Hematopoietic multipotent progenitor cell treated with erythropoietin and hydrocortisone succinate and interleukin-3 and kit ligand, for 17 days (in vitro differentiated cells): ENCODE measurements at places on chromosomes 2 and 18.
A peak's percentile ranks its signal among the peaks of the same experiment; 100 is the strongest.

DNA sequence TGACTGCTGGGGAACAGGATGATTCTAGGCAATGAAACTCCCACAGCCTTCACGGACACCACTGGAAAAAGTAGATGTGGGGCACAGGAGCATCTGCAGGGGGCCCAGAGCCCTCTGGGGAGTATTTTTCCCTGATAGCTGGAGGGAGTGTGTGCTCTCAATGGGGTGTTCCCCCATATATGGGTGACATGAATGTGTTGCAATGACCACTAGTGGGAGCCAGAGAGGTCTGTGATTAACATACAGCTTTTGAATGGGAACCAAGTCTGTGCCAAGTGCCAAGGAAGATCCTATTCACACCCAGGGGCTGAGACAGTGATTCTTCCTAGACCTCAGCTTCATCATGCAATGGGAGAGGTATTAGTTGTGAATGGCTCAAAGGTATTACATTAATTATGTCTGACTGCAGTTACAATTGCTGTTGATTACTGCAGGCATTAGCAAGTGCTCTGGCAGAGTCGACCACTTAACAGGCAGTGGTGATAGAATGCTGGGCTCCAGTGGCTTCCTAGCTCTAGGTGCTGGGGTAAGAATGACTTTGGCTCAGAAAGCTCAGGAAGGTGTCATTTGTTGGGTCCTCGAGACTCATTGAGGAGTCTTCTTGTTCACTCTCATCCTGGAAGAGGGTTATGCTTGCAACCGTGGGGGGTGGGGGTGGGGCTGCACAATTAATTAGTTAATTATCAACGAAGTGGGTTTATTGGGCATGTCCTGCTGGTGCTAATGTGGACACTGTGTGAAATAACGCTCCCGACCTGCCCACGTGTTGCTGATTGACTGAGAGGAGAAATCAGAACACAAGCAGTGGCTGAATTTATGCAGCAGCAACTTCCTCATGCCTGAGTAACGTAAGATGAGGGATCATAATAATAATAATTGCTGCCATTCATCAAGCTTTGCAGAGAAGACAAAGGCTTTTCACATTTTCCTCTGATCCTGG is 194.1 kb downstream of the CLIP4 start:
- peak; percentile 39 for DNase-seq

DNA sequence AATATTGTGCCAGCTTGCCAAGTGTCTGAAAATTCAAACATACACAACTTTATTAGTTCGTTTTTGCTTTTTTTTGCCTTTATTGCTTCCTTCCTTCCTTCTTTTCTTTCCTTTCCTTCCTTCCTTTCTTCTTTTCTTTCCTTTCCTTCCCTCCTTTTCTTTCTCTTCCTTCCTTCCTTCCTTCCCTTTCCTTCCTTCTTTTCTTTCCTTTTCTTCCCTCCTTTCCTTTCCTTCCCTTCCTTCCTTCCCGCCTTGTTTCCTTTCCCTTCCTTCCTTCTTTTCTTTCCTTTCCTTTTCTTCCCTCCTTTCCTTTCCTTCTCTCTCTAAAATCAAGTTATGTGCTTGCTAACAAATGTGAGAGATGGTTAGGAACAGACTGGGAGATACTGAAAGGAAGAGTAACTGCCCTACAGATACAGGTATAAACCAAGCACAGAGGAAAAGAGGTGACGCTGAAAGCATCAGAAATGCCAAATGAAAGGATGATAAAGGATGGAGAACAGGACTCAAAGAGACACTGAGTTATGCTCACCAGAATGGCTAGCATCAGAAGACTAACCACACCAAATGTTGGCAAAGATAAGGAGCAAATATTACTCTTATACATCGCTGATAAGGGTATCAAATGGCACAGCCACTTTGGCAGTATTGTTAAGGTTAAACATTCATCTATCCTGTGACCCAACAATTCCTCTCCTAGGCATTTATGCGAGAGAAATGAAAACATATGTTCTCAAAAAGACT is 151.6 kb downstream of the MREG start:
- no peak for DNase-seq

DNA sequence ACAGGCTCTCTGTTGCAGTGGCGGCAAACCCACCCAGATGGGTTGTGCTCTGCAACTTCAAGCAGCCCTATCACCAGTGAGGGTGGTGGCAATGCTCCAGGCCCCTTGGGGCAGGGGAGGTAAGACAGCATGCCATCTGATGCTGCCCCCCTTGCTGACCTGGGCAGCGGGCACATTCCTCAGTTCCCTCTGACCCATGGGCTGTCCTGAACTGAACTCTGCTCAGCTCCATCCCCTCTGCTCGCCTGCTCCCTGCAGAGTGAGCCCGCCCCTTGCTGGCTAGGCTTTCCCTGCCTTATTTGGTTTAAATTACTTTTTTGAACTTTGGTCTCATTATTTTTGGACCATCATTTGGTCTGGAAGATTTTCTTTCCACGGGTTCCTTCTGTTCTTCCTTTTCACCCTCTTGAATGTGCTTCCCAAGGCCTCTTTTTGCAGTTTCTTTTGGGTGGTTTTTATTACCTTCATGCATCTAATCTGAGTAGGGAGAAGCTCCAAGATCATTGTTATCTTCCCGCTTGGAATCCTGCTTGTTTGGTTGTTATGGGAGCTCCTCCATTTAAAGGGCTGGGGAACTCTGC is 565.4 kb downstream of the TNS1 start:
- DNase-seq = no peak

DNA sequence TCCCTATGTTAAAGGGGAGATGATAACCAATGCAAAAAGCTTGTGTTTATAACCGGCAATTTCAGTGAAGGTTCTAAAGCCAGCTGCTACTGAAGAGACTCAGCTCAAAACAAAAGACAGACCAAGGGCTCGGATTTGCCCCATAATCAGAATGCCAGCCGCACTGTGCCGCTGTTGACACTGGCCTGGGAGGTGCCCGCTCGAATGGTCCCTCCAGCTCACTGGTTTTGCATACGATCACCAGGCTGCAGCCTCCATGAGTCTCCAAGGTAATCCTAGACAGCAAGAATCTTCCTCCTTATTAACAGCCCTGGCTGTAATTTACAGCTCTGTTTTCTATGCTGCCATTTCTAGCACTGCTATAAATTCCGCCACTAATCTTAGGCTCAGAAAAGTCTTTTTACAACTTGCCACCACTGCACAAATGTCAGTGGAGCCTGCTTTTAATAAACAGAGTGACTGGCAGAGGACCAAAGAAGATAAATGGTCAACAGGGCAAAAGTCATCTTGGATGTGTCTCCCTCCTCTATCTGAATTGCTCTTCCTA is 155.7 kb upstream of the SH3BP4 start:
- no peak for DNase-seq

DNA sequence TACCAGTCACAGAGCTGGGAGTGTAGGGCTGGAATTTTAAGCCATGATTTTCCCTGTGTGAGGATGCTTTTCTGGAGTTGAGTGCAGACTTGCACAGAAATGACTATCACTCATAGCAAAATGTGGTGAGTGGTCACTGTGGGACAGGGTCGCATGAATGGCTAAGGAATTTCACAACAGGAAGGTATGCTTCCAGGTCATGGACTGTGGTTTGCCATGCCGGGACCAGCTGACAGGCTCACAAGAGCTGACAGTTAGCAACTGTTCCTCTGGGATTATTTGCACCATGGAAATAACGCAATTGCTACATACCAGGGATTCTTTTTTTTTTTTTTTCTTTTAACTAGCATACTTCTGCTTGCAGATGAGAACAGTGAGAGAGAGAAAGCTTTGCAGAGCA is 3.8 kb upstream of the UXS1 start:
- DNase-seq = no peak

DNA sequence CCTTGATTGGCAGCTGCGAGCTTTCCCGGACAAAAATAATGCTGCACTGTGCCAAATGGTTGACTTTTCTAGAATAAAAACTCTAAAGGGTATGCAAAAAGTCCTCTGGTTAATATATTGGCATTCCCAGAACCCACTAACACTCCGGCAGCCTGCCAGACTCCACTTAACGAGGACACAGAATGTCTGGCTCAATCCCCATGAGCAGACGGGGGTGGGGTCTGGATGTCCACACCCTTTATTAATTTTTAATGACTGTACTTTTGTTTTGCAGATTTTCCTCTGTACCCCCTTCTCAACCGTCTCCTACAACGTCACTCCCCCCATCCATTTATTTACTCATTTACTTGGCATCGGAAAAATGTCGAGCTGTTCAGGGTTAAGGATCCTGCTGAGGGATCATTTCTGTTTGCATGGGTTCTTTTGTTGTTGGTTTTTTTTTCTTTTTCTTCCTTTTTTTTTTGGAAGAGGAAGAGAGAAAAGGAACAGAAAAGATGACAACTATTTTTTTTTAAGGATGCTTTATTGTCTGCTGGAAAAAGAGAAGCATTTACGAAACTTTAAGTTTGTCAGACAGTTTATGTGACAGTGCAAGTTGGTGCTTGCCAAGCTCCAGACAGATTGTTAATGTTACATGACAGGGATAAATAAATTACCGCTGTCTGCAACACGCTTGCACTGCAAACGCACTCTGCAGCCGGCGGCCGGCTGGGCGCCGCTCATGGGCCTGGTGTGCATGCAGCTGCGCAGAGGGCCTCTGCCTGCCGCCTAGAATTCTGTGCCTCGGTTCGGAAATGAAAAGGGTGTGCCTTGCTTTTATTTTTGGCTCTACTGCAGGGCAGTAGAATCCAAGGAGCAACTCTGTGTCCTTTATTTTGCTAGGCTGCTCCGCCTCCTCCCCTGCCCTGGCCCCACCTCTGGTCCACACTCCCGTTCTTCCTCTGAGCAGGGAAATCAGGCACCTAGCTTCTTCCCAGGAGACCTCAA is 3.6 kb downstream of the LDLRAD4 start:
- DNase-seq = no peak

DNA sequence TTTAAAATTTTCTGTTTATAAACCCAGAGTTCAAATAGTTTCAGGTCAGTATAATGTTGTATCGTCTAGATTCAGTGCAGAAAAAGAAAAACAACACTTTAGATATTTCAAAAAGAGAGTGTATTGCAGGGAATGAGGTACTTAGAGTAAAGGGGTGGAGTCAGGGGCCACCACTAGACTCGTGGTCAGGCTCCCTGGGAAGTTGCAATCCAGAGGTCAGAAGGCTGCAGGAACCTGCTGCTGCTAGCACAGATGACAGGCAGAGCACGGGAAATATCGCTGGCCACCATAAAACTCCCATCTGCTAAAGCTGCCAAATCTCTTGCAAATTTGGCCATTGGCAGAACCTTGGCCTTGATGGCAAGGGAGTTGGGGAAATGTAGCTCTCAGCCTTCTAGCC is 64.6 kb downstream of the THNSL2 start:
- no peak for DNase-seq

- DNase-seq = no peak
Measured at GRCh38 chr2:190583507-190584337, 49.2 kb upstream of the NEMP2 start.

GRCh38 chr18:55452123-55452611 is 135.8 kb downstream of the TCF4 start:
- DNase-seq = no peak

- DNase-seq = peak; percentile 20
Measured at GRCh38 chr2:29841386-29842004, 79.9 kb downstream of the ALK start.

- no peak for DNase-seq
Measured at GRCh38 chr2:10610213-10610910, 79.4 kb downstream of the NOL10 start.

DNA sequence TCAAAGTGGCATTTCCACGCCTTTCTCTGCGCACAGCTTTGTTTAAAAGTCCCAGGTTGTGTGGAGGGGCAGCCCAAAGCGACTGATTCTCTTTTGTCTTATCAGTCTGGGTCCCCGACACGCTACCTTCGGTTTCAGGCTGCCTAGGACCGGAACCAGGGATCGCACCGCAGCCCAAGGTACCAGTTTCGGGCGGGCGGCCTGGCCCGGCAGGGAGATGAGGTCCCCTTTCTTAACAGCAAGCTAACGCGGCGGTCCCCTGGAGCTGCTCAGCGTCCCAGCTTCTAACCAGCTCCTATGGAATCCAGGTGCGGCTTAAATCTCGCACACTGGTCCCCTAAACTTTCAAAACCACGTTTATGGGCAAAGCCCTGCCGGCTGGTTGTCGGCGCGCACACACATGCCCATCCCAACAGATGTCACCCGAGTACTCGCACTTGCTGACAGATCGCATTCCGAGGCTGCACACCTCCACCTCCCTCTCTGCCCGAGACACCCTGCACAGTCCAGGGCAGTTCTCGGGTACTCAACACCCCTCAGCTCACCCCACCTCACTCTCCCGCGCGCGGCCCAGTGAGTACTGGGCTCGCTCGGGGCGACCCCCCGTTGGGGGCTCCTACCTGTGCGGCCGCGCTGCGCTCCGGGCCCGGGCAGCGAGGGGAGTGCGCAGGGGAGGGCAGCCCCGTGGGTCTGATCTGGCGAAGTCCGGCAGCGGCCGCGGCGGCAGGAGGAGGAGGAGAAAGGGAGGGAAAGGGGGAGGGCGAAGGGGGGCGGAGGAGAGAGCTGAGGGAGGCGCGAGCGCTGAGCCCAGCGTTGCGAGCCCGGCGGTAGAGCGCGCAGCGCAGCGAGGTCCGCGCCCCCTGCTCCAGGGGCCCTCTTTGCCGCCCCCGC is at the start of gene EFEMP1:
Gene EFEMP1, minus strand, starts transcription at position 692 of the 891 bp plus-strand sequence. CDS start 1,342 bp downstream, outside the sequence.
- no peak for DNase-seq

DNA sequence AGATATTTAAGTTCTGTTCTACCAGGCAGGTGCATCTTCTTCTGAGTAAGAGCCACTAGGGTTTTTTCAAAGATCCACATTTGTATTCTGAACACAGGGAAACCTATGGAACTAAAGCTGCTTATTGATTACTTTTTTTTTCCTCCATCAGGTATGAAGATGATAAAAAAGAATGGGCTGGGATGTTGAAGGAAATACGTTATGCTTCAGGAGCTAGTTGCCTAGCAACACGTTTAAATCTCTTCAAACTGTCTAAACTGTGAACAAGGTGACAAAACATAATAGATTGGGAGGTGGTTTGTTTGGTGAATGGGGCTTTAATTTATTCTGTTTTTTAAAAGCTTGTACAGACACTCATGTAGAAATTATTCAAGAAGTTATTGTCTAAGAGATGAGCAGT is 15.9 kb downstream of the KLHL41 start:
- DNase-seq = no peak

DNA sequence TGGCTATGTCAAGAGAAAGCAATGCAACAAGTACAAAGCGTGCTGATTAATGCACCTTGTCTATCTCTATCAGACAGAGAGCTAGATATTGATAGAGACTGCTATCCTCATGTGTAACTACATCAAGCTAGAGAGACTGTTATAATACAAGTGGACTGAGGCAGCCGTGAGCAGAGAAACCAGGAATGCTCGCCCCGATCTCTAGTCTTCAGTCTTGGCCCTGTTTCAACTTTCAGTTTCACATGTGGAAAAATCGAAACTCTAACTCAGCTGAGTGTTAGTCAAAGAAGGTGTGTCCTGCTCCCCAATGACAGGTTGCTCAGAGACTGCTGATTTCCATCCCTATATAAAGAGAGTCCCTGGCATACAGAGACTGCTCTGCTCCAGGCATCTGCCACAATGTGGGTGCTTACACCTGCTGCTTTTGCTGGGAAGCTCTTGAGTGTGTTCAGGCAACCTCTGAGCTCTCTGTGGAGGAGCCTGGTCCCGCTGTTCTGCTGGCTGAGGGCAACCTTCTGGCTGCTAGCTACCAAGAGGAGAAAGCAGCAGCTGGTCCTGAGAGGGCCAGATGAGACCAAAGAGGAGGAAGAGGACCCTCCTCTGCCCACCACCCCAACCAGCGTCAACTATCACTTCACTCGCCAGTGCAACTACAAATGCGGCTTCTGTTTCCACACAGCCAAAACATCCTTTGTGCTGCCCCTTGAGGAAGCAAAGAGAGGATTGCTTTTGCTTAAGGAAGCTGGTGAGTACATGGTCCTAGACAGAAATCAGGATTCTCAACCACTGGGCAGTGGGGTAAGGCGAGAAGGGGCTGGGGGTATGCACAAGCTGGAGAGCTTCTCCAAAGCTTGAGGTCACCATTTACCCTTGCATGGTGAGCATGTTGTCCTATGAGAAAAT is at the start of gene RSAD2:
Gene RSAD2, plus strand, starts transcription at position 376 of the 903 bp plus-strand sequence. Its CDS starts 24 bp downstream, at position 400.
- peak; percentile 92 for DNase-seq

GRCh38 chr18:54776282-54776977 is 51.8 kb upstream of the RAB27B start:
- no peak for DNase-seq
